Activated CD4-positive, alpha-beta memory T cell treated with anti-CD3 and anti-CD28 coated beads for 36 hours (primary cell): ENCODE measurements at places on chromosomes 4 and X. TPM values are rescaled to one million over a fixed set of nuclear protein-coding genes. Genes with fewer than 3 reads are reported as not detected.

Gene UGT2B7
- not detected for total RNA-seq

Gene GLRA3
- total RNA-seq = not detected

Gene PPEF2
- total RNA-seq = not detected

Gene NSUN7
- 0.10 TPM for total RNA-seq

Gene MMRN1
- total RNA-seq = 0.10 TPM

Gene FAT1
- not detected for total RNA-seq

Gene TCEAL4
- 13.3 TPM for total RNA-seq

Gene NXF2
- total RNA-seq = not detected

Gene H2AZ1
- 731 TPM for total RNA-seq

Gene RTL5
- 0.92 TPM for total RNA-seq

Gene ARX
- not detected for total RNA-seq

Gene SSX7
- total RNA-seq = not detected

Gene ARMCX4
- 5.4 TPM for total RNA-seq

Gene BTK
- total RNA-seq = 0.58 TPM

Gene SPATA4
- total RNA-seq = not detected

Gene ARHGAP24
- total RNA-seq = not detected

Gene XAGE1B
- total RNA-seq = not detected

Gene IRS4
- not detected for total RNA-seq

Gene BCLAF3
- total RNA-seq = 4.0 TPM

Gene SLC2A9
- total RNA-seq = 0.10 TPM

Gene SATL1
- not detected for total RNA-seq

Gene GPM6B
- not detected for total RNA-seq

Gene RS1
- total RNA-seq = not detected

Gene NONO
- 450 TPM for total RNA-seq

Gene COX7B2
- not detected for total RNA-seq

Gene MAGED4
- total RNA-seq = 1.2 TPM

Gene FAM149A
- total RNA-seq = 0.40 TPM

Gene SMIM10
- total RNA-seq = 0.19 TPM

Gene H2BW2
- not detected for total RNA-seq

Gene TLR8
- total RNA-seq = not detected

Gene IBSP
- total RNA-seq = not detected

Gene TLL1
- total RNA-seq = not detected

Gene SH3BP2
- 62.8 TPM for total RNA-seq

Gene LONRF3
- total RNA-seq = 4.3 TPM

Gene CAPN6
- total RNA-seq = not detected

Gene SLC9B1
- 2.4 TPM for total RNA-seq

Gene HNRNPD
- total RNA-seq = 400 TPM

Gene CYLC1
- not detected for total RNA-seq
